Fibroblast of pulmonary artery (primary cell): ENCODE measurements at places on chromosomes 3 and 15.

GRCh38 chr15:83746231-83746630 is 92.3 kb downstream of the ADAMTSL3 start:
- no peak for DNase-seq

GRCh38 chr15:92020804-92021203 is 167.3 kb downstream of the SLCO3A1 start:
- peak; percentile 73 for DNase-seq

GRCh38 chr3:36891701-36892160 is 53.1 kb downstream of the TRANK1 start:
- DNase-seq, result no peak

- DNase-seq, result peak; percentile 73
These were observed 716 bp downstream of the SMC4 start for GRCh38 chr3:160400030-160400701.

- DNase-seq, result no peak
These were observed 4.7 kb downstream of the PLA2G4F start for GRCh38 chr15:42151736-42152135.

GRCh38 chr3:54632834-54633233 is 295.0 kb downstream of the LRTM1 start:
- no peak for DNase-seq

DNA sequence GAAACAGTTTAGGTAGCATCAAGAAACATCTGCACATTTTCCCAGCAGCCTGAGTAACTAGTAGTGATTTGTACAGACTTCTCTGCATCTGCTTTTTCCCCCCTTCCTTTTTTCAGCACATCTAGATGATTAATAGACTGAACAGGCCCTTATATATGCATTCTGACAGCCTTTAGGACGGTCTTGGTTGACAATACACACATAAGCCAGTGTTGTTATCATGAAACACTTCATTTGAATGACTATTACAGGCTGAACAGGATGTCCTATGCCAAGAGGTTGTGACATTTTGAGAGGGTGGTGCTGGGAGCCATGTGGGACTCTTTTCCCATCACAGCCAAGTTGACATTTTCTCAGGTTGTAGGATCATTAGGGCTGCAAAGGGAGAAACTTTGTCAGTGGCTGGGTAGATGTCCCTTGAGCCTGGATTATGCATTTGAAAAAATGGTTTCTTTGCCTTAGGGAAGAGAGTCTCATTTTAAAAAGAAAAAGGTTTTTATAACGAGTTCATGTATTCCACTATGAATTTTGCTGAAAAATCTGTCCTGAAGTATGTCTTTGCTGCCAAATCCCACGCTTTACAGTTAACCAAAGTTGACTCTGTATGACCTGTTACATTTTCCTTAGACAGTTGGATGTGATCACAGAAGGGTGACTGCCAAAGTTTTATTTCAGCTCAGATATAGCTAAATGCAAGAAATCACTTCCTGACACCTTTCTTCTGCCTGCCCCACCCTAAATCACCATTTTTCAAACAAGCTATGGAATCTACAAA is 73.7 kb downstream of the FILIP1L start:
- peak; percentile 73 for DNase-seq

- DNase-seq, result no peak
These were observed 31.5 kb downstream of the PTH1R start for GRCh38 chr3:46908986-46909534.

- DNase-seq, result no peak
These were observed 691.1 kb upstream of the NAALADL2 start for GRCh38 chr3:174168026-174168425.

GRCh38 chr3:127019449-127019848 is 36.5 kb downstream of the PLXNA1 start:
- peak; percentile 40 for DNase-seq

DNA sequence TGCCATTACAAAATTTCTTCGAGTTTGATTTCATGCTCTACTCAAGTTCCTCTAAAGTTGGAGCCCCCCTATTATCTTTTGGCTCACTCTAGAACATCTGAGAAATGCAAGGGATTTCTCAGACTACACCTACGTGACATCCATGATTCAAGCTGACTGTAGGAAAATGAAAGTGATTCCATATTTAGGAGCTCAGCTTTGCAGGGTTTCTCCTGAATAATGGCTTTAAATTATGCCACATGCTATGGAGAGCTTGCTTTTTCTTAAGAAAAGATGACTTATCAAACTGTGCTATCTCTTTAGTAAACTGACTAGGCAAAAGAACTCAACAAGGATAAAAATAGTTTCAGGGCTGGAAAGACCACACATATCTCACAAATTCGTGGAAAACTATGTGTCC is 292.1 kb downstream of the LSAMP start:
- peak; percentile 4 for DNase-seq

GRCh38 chr15:63395730-63396151 is 14.1 kb upstream of the CA12 start:
- no peak for DNase-seq

- DNase-seq, result no peak
These were observed 235.3 kb upstream of the CBLB start for GRCh38 chr3:106104078-106104477.

- DNase-seq, result no peak
These were observed 478.3 kb upstream of the TPRG1 start for GRCh38 chr3:188693435-188693834.

- peak; percentile 12 for DNase-seq
These were observed 536 bp downstream of the ATP10A start for GRCh38 chr15:25862472-25863110.

- DNase-seq, result no peak
These were observed 293.0 kb upstream of the ATP11B start for GRCh38 chr3:182500289-182500688.

DNA sequence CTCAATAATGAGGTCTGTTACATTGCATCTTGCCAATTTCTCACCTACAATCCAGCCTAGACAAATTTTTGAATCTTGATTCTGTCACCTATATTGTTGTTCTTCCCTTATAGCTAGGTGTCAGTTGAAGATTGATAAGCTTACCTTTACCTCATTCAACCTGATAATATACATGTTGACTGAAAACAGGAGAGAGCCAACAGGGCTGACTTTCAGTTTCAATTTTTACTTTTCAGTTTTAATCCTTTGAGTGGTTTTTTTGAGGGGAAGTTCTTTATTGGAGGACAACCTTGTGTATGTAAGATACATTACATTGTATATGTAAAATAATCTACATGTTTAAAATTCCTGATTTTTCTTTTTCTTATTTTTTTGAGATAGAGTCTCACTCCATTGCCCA is 5.8 kb downstream of the ATP13A5 start:
- no peak for DNase-seq

DNA sequence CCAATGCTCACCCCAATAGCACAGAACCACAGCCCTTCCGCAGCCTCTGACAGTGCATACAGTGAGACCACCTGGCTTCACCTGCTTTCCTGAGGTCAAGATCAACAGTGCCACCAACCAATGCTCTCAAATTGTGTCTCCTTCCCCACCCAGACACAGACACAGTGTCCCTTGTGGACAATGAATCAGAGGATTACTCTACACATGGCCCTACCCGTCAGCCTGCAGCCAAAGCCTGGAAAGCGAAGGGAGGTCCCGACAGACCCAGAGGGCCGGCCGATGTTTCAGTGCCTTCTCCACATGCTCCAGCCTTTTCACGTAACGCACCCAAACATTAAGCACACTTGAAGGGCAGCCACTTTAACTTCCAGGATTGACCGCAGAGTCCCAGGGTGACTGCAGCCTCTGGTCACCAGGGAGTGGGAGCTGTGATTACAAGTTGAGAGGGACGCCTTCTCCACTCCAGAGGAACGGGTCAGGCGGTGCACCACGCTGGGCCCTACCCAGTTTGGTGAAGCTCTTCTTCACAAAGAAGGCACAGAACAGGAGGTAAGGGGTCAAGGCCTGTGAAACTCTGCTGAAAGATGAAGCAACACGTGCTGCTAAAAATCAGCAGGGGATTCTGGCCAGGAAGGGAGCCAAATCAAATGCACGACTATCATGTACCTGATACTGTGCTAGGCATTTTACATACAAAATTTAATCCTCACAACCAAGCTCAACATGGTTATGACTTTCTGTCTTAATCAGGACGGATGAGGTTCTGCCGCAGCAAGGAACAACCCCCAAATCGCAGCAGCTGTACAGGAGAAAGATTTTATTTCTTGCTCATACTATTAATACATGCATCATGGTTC is 17.2 kb downstream of the KLHL25 start:
- DNase-seq, result no peak

DNA sequence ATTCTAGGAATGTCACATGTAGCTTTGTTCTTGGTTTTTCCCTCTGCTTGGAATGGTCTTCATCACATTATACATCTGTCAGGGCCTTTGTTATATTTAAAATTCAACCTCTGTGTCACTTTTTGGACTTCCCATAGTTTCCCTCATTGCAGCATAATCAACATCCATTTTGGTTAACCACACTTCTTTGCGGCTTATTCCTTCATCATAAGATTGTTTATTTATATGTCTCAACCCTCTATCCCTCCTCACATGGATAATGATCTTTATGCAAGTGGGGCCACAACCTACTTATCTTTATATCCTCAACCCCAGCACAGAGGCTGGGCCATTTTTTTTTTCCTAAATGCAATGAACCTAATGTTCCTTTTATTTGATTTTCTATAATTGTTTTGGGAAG is 260.0 kb upstream of the THBS1 start:
- DNase-seq, result no peak

- DNase-seq, result peak; percentile 54
These were observed 1.3 kb downstream of the SMCO1 start for GRCh38 chr3:196513697-196514349.

DNA sequence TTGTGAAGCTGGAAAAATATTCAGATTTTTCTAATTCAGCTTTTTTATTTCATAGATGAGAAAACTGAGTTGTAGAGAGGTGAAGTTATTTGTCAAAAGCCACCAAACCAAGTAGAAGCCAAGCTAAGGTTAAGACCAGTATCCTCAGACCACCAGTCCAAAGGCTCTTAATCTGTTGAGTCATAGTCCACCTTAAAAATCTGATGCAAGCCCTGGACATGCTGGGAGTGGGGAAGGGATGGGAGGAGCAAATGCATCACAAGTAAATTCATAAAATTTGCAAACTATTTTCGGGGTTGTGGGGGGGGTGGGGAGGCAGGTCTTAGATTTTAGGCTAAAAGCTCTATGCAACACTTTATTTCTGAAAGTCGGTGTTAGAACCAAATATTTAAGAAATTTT is 307.7 kb upstream of the SEMA6D start:
- DNase-seq, result peak; percentile 45

GRCh38 chr3:114666623-114667022 is 372.8 kb downstream of the TIGIT start:
- DNase-seq, result peak; percentile 45

DNA sequence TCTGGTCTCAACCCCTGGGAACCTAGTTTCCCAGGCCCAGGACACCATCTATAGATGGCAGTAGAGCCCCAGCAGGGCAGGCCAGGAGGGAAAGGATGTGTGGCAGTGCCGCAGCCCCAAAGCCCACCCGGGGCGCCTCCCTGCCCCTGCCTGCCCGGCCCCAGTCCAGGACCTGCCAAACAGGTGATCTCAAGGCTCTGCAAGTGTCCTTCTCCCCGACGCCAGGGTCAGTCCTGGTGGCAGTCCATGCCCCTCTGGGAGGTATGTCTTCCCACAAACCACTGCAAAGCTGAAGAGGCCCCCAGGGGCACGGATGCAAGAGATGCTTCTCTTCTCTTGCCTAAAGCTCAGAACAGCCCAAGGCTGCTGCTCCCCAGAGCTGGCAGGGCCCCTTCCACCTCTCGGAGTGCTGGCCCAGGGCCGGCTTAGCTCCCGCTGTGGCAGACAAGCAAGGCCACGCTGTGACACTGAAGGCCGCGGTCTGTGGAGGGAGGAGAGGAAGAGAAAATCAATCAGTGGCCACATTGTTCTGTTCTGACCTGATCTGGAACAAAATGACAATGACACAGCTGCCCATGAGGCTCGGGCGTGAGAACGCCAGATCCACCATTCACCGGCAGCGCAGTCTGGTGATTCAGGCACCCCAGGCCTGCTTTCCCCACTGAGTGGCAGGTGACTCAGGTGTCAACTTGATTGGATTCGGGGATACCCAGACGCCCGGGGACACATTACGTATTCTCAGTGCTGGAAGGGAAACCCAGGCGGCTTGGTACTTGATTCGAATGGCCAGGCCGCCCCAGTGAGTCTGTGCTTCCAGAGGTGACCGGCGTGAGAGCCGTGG is 34.0 kb downstream of the KLHL25 start:
- DNase-seq, result no peak

DNA sequence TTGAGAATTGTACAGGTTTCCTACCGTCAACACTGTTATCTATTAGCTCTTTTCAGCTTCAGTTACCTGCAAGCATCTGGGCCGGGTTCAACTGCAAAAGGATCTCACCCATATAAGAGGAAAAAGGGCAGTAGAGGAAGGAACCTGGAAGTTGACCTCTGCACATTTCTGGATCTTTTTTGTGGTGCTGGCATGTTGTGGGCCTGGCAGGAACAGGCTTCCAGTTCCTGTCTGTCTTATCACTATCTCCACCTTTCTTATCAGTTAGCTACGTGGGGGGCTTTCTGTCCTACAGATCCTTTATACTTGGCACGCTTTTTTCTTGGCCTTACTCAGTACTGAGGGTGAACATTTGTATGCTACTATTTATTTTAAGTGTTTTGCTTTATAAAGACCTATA is 42.2 kb upstream of the TJP1 start:
- no peak for DNase-seq

- DNase-seq, result no peak
These were observed 189.1 kb downstream of the SHQ1 start for GRCh38 chr3:72659188-72659587.

GRCh38 chr15:51623386-51623938 is 891 bp upstream of the DMXL2 start:
- DNase-seq, result peak; percentile 8

GRCh38 chr15:78989701-78990240 is 44.9 kb upstream of the CTSH start:
- no peak for DNase-seq

- DNase-seq, result no peak
These were observed 31.4 kb upstream of the CHRNB4 start for GRCh38 chr15:78672285-78673014.

- peak; percentile 30 for DNase-seq
These were observed 126.8 kb downstream of the DLG1 start for GRCh38 chr3:197171481-197172067.

DNA sequence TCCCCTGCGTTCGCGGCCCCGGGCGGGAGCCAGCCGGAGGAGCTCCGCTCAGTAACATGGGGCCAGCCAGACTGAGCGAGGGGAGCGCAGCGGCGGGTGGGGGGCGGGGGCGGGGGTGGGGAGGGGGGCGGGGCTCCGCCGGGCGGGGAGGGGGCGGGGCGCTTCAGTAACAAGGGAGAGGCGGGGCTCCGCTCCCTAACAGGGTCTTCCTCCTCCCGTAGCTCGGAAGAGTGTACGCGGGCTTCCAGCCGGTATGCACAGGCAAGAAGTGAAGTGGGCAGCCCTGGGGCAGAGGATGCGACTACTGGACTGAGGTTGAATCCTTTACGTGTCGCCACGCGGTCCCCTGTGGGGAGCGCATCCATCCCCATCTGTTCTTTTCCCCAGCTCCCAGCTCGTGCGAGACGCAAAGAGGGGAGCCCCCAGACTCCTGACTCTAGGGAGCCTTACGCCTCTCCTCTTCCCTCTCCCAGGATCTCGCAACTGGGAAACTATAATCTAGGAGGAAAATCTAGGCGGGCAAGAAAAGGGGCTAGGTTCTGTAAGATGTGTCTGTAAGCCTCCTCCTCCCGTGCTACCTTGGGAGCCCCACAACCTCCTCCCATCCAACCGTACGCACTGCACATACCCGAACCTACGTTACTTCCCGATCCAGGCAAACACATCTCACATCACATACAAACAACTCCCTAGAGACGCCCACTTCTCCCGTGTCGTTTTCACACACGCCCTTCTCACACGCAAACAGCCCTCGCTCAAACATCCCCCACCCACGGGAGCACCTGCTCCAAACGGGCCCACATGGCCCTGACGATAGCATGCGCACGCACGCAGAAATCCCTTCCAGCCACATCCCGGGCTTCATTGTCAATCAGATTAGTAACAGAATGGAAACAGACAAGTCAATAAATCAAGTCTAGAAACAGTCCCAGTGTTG is at the start of gene SHF:
Gene SHF (minus strand): TSS at position 73 of the 937 bp plus-strand sequence. CDS start 15 bp downstream, at position 58.
- peak; percentile 50 for DNase-seq
